ENCODE measurements at places on chromosomes 12 and 14.
A peak's percentile ranks its signal among the peaks of the same experiment; 100 is the strongest.

DNA sequence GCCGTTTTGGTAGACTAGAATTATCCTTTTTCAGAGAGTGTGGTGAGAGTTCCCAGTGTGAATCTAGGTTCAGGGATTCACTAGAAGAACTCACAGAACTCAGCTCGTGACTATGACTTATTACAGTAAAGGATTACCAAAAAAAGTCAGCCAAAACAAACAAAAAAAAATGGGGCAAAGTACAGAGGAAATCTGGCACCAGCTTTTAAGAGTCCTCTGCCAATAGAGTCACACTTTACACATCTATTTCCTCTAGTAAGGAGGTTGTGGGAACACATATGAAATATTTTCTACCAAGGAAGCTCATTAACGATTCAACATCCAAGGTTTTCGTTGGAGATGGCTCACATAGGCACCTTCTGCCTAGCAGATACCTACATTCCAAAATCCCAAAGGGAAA, 28.2 kb downstream of the TSPAN19 start:
- no peak for DNase-seq

DNA sequence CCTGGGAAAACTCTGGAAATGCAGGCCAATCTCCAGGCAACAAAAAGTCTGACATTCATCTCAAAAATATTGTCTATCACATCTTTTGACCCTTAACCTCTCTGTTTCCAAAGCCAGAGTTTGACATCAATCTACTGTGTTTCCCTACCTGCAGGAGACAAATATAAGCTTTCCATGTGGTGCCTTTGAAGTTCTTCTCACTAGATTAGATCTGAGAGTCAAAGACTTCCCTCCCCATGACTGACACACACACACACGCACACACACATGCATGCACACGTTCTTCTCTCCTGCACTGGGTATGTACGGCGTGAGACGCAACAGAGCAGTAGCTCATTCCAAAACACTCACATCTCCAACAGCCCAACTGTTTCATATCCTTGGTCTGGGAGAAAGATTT, 8.1 kb upstream of the ITPR2 start:
- DNase-seq: no peak

GRCh38 chr14:34693228-34693939, 21.0 kb downstream of the CFL2 start:
- DNase-seq: peak; percentile 47

DNA sequence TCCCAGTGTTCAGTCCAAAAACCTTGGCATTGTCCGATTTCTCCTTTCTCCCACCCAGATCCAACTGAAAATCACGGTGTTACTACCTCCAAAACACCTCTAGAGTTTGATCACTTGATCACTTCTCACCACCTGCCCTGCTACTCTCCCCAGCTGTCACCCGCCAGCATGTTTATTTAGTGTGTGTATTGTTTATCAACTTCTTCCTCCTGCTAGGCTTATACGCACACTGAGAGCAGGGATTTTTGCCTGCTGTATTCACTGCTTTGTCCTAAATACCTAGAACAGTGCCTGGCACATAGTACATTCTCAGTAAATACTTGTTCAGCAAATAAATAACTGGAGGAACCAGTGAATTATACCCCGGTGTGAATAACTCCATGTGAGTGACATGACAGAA, 5.0 kb downstream of the BDKRB1 start:
- DNase-seq: no peak

DNA sequence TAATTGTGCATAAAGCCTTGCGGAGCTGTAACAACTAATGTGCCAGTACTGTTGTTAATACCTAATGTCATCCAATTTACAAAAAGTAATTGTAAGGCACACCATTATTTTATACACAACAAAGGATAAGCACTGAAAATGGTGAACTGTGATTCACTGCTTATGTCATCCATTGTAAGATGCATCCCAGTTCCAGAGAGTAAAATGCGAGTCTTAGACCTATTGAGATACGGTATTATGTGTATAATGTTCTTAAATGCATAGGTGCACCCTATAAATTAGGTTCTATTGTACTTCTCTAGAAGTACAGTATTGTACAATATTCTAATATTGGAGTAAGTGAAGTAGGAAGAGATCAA, 406 bp downstream of the PARP2 start:
- DNase-seq: no peak

DNA sequence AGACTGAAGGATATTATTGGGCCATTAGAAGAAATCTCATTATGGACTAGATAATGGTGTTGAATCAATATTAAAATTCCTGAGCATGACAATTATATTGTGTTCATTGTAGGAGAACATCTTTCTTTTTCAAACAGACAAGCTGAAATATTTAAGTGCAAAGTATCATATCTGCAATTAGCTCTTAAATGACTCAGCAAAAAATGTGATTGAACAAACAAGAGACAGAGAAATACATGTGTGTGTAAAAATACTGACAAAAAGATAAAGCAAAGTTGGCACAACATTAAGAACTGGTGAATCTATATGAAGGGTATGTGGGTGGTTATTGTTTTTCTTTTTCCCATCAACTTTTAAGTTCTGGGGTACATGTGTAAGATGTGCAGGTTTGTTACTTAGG, 9.5 kb downstream of the CEP290 start:
- no peak for DNase-seq

GRCh38 chr12:44317651-44318126, 481.8 kb downstream of the TMEM117 start:
- peak; percentile 14 for DNase-seq

DNA sequence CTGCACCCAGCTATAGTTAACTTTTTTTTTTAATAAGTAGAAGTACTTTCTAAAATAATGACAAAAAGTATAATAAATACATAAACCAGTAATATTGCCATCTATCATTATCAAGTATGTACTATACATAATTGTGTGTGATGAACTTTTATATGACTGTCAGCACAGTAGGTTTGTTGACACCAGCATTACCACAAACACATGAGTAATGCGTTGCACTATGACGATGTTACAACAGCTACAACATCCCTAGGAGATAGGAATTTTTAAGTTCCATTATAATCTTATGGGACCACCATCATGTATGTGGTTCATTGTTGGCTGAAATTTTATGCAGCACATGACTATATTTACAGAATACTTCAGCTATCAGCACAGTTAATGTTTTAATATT, 62.9 kb upstream of the VSX2 start:
- DNase-seq: no peak

GRCh38 chr12:55720894-55721444, 776 bp downstream of the RDH5 start:
- peak; percentile 70 for DNase-seq

DNA sequence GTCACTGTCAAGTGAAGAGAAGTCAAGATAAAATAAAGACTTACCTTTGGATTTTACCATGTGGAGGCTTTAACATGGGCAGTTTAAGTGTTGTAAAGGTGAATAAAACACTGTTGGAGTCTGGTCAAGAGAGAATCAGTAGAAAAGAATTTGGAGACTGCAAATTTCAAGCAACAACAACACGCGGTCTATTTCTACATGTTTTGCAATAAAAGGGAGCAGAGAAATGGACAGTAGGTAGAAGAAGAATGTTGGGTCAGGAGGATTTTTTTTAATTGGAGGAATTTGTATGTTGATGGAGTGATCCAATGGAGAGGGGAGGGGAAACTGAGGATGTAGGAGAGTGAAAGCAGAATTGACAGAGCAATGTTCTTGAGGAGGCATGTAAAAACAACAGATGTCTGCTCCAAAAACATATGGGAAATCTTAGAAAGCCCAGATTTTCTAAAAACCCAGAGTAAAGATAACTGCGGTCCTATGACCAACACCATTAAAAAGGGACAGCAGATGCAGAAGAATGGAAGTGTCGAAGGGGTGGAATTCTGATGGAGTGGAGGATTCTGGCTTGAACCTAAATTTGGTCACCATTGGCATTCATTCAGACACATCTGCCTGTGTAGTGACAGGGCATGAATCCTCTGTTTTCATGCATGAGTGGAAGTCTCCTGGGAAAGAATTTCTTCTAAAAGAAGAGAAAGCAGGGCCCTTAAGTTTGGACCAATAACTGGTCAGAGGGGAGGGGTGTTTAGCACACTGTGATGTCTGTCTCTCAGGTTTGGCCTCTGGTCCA, 68.0 kb upstream of the OSBPL8 start:
- no peak for DNase-seq
